ENCODE measurements at places on chromosomes 13 and 19.
A peak's percentile ranks its signal among the peaks of the same experiment; 100 is the strongest.

DNA sequence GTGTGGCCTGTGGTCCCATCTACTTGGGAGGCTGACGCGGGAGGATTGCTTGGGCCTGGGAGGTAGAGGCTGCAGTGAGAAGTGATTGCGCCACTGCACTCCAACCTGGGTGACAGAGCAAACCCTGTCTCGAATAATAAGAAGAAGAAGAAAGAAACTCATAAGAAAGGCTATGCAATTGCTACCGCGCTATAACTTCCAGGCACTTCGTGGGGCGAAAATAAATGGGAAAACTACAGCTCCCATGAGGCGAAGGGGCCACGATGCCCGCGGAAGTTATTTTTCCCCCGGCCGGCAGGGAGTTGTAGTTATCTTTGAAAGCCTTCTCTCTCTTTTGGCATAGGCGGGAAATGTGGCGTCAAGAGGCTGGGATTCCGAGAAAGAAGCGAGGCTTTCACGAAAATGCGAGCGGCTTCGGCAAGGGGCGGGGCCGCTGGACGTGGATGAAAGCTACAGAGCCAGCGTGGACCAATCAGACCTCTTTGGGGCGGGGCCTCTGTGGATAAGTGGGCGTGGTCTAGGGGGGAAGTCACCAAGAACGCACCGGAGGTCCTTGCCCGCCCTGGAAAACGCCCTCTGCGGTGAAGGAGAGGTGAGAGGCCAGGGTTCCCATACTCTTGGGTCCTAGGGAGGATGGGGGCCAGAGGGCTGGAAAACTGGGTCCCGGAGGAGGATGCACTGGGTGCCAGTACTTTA is at the start of gene NUCB1:
Gene NUCB1, plus strand, starts transcription at position 532 of the 696 bp plus-strand sequence. CDS start 485 bp downstream, outside the sequence.
- peak; percentile 84 for DNase-seq

DNA sequence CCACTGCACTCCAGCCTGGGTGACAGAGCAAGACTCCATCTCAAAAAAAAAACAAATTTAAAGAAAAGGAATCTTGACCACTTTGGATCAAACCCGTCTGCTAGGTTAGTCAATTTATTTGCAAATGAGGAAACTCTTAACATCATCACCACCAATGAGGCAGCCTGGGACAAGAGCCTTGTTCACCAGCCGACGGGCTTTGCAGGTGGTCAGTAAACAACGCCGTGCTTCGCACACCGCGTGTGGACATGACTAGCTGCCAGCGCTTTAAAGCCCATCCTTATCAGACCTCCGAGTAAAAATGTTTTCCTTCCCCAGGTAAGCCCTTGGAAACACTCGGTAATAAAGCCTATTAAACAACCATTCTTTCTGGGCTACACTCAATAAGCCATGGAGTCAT is 41.9 kb downstream of the INSR start:
- no peak for DNase-seq

DNA sequence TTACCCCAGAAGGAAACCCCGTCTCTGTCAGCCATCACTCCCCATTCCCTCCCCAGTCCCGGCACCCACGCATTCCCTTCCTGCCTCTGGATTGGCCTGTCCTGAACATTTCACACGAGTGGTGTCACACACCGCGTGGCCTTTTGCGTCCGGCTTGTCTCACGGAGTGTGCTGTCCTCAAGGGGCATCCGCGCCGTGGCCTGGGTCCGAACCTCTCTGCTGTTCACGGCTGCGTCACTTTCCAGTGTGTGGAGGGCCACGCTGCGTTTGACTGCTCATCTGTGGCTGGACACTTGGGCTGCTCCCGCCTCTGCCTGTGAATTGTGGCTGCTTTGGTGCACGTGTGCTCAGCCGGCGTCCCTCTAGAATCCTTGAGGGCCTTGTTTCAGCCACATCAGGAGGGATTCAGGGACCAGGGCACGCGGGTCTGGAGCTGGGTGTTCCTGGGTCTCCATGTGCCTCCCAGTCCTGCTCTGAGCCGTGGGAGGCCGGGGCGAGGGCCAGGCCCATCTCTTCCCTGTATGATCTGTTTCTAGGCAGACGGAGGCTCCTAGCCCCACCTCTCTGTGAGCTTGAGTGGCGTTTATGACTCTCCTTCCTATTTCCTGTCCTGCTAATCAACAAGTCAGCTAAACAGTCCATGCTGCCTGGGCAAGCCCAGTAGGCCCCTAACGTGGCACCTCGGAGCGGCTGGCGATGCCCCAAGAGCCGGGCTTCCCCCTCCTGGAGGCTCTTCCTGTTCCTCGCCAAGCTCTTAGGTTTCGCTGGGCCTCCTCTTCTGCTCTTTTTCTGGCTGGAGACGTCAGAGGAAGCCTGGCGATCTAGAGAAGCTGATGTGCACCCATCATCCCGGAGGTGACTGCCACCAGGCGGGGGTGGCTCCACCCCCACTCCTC is 8.1 kb downstream of the STK11 start:
- DNase-seq = peak; percentile 19

GRCh38 chr13:42876270-42876714 is 94.9 kb downstream of the FAM216B start:
- no peak for DNase-seq

DNA sequence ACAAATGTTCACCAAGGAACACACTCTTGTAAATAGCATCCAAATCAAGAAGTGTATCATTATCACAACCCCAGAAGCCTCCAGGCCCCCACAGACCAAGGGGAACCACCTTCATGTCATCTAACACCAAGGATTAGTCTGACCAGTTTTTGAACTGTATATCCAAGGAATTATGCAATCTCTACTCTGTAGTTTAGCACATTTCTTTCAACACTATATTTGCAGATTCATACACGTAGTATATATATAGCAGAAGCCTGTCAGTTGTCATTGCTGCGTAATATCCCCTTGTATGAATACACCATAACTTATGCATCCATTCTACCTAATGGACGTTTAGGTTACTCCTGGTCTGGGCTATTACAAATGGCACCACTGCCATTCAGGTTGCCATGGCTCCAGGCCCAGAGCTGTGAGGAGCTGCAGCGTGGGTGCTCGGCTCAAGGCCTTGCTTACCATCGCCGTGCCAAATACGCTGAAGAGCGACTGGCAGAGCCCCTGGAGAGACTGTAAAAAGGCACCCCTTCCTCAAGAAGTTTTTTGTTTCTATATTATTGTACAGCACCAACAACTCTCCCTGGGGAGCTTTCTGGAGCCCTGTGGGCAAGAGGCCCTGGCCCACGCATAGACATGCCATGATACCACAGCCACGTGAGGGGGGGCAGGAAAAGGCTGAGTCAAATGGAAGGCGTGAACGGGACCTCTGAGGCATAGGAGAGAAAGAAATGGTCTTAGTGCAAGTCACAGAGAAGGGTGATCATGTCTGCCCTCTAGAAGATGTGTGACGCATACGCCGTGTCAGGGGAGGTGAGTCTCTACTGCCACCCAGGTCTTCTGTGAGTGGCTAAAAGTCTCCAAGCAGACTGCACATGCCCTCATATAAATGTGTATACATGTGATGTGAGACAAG is 10.8 kb downstream of the LATS2 start:
- no peak for DNase-seq

DNA sequence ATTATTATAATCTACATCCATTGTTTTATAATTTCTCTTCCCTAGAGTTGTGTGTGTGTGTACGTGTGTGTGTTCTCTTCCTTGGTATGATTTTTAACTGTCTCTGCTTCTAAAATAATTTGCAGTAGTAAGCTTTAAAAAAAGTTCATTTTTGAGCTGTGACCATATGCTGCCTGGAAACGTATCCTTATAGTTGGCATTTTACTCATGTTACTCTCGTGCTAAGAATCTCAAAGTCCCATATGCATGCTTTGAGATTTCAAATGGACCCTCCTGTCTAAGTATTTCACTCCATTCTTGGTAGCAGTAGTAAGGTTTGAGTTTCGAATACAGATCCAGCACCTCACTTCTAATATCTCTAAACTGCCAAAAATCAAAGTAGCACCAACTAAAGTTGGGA is 109.9 kb downstream of the RXFP2 start:
- DNase-seq = no peak

- DNase-seq = no peak
Measured at GRCh38 chr19:41144403-41144802, 30.2 kb downstream of the CYP2F1 start.

DNA sequence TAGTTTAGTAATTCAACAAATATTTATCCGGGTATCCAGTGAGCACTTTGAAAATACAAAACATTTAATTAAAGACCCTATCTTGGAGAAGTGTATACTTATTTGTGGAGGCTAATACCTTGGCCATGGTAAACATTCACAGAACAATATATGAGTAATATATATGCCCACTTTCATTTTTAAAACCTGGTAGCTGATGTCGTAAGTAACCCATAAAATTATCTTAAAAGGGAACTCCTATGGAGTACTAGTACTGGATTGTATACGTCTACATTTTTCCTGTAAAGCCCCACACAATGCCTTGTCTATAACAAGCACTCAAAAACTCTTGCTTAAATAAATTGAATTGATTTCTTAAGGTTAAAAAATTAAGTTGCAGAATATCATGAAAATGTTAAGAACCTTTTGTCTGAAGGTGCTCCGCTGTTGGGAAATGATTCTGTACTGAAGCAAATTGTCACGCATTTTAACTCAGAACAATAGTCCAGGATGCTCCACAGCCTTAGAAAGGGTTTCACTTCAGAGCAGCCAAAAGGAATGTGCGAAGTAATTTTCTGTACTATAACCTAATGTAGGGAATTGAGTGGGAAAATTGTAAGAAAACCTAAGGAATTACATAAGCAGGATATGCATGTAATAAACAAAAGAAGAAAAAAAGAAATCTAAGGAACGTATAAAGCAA is 58.9 kb upstream of the C1QTNF9 start:
- no peak for DNase-seq

- DNase-seq = peak; percentile 14
Measured at GRCh38 chr19:5054551-5055456, 85.9 kb downstream of the KDM4B start.

DNA sequence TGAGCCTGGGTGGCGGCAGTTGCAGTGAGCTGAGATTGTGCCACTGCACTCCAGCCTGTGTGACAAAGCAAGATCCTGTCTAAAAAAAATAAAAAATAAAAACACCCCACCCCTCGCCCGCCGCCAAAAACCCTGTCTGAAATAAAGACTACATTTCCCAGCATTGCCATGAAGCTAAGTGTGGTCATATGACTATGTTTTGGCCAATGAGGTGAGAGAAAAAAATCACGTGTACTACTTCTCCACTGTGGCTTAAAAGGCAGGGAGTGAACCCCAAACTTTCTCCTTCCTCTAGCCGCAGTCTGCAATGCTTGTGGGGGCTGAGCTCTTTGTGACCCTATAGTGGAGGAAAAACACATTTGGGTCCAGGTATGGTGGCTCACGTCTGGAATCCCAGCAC is 54.9 kb downstream of the COLGALT1 start:
- no peak for DNase-seq

GRCh38 chr19:44951179-44952159 is 3.7 kb upstream of the CLPTM1 start:
- no peak for DNase-seq

- DNase-seq = no peak
Measured at GRCh38 chr19:5048727-5049553, 80.0 kb downstream of the KDM4B start.

DNA sequence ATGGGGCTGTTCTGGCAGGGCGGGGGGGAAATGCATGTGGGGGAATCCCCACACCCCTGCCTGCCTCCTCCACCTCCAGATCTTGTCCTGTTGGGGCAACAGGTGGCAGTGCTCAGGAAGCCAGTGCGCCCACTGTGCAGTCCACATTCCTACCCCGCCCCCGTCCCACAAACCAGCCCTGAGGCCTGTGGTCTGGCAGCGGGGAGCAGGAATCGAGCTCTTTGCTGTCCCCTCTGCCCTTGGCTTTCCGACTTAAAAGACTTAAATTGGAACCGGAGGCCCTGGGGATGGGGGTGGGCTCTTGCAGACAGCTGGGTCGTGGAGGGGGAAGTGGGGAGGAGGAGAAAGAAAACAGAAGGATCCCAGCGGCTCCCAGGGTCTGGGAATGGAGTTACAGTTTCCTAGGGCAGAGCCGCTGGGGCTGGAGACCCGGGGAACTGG is 4.3 kb downstream of the NANOS3 start:
- DNase-seq = no peak

- no peak for DNase-seq
Measured at GRCh38 chr13:93199856-93200255, 26.8 kb upstream of the GPC6 start.

DNA sequence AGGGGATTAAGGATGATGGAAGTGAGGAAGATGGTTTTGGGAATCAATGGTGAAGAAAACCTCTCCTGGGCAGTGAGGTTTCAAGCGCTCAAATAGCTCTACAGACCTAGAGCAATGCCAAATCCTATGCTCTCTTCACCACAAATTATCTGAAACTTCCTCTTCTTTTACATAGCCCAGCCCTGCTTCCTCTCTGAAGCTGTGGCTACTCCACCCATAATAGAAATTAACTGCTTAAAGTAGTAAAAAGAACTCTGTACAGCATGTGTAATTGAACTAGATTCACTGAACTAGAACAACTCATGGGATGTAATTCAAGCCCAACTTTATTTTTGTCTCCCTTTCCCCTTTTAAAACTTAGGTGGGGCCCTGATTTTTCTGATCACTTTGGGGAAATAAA is 20.4 kb upstream of the IFT88 start:
- no peak for DNase-seq

DNA sequence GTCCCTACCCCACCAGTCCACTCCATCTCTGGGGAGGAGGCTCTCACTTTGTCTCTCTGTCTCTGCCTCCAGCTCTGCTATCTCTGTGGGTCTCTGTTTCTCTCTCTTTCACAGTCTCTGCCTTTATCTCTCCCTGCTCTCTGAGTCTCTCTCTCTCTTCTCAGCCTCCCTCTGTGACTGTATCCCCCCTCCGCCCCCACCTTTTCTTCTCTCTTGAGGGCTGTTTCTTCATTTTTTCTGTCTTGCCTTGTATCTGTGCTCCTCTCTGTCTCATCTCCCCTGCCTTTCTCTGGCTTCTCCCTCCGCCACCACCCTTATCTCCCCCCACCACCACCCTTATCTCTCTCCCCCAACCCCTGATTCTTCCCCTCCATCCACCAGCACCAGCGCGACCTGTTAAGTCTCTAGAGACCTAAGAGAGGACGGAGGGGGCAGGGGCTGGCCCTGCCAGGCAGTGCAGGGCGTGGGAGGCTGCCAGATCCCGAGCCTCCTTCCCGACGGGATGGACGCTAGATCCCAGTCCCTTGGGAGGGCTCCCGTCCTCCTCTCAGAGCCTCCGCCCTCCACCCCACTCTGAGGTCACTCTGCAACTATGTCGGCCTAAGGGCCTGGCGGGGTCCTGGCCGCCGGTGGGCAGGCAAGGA is 1.0 kb downstream of the AXL start:
- no peak for DNase-seq

DNA sequence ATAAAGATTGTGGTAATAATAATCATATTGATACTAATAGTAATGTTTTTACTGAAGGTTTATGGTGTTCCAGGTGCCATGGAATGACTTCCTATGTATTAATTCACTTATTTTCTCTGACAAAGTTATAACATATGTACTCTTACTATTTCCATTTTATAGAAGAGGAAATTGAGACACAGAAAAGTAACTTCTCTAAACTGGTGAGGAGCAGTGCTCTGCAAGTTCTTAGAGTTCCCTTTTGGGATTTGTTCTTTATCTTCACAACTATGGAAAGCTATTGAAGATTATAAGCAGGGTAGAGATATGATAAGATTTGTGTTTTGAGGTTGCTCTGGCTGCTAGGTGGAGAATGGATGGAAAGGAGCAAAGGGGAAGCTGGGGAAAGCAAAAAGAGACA is 83.9 kb upstream of the OLFM4 start:
- no peak for DNase-seq
